T-helper 2 cell (primary cell): ENCODE measurements at places on chromosomes 12 and 14.
A peak's percentile ranks its signal among the peaks of the same experiment; 100 is the strongest.

- no peak for DNase-seq
These were observed 17.2 kb downstream of the BDKRB2 start for GRCh38 chr14:96221841-96222240.

DNA sequence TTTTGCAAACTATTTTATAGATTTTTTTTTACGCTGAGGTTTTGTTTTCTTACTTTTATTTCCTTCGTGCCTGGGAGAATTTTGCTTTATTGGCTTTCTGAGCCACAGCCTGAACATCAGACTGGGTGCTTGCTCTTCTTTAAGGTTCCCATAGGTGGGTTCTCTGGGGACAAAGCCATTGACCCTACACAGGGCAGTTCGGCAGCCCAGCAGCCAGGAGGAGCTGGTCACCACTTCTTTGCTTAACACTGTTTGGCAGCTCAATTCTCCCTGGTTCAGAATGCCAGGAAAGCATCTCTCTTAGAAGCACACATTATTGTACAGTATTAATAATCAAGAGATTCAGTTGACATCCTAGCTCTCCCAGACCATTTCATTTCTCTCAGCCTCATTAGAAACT lies 140.8 kb upstream of the NEDD1 start:
- no peak for DNase-seq

DNA sequence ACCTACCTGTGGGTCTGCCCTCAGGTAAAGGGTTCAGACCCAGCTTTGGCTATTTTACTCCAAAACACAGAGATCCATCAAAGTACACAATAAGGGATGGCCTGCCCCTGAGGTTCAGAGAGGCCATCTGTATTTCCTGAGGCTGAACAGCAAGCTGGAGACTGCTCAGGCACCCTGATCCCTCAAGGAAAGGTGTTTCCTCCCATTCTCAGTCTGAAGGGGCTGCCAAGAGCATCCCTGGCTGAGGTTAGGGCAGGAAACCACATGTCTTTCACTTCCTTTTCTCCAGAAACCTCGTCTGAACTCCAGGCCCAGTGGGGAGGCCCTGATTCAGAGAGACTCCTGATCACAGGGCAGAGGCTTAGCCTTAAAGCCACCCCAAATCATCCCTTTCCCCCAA lies 1.5 kb downstream of the RILPL1 start:
- peak; percentile 7 for DNase-seq

- DNase-seq: no peak
These were observed 80.4 kb upstream of the CLEC14A start for GRCh38 chr14:38336298-38336697.

- no peak for DNase-seq
These were observed 74.2 kb downstream of the TESC start for GRCh38 chr12:117024961-117025480.

DNA sequence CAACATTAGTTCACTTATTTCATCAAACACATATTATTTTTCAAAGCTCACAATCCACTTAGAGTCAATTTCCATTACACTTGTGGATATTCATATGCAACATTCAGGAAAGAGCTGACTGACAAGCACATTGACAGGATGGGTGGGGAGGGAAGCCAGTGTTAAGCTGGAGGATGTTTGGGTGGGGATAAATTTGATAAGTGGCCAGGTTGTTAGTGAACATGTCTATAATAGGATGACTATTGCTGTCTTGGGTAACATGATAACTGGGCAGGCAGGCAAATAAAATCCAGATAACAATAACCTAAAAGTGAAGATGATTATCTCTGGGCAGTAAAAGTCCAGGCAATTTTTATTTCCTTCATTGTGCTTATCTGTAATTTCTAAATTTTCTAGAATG lies 73.8 kb upstream of the OSBPL8 start:
- no peak for DNase-seq

GRCh38 chr14:100898465-100898864 lies 5.1 kb downstream of the RTL1 start:
- DNase-seq: no peak

- no peak for DNase-seq
These were observed 16.9 kb downstream of the BEST3 start for GRCh38 chr12:69682110-69682755.

DNA sequence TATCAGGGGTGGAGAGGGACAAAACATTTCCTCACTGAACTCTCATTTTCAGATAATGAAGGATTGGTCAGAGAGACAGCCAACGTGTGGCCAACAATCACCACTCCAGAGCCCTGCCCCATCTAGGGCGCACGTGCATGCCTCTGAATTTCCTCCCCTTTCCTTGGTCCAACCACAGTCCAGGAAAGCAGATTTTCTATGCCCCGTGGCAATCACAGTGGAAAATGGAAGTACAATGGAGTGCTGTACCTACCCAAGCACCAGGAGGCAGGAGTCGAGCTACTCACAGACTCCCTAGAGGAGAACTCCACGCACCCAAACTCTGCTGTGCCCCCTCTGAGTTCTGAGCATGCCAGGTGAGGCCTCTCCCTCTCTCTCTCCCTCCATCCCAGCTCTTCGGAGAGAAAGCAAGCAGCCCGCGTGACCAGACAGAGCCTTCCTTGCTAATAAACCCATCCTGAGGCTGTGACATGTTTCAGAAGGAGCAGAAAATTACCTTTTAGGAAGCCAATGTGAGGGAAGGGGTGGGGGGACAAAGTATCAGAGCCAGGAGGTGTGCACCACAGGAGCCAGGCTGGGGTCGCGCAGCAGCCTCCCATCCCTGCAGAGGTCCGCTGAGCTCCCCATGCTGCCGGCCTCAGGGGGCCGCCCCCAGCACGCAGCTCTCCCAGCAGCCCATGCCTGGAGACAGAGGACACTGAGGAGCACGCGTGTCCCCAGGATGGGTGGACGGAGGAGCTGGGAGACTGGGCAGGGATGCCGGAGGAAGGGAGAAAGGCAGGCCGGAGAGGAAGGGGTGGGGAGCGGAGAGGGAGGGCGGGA lies 73.4 kb downstream of the PITPNM2 start:
- DNase-seq: no peak

DNA sequence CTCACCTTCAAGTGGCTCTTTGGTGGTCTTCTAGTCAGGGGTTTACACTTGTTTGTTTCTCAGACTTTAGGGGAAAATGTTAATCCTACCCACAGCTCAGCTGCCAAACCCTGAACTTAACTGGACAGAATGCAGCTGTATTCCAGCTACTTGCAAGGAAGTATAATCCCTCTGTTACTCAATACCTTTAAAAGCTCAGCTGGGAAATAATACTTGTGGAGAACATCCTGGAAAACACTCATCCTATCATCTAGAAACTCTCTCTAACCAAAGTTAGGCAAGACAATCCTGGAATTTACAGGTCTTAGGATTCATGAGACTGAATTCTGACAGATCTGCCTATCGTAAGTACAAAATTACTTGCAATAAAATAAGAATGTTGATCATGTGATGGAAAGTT lies 404.1 kb downstream of the ADAMTS20 start:
- no peak for DNase-seq

DNA sequence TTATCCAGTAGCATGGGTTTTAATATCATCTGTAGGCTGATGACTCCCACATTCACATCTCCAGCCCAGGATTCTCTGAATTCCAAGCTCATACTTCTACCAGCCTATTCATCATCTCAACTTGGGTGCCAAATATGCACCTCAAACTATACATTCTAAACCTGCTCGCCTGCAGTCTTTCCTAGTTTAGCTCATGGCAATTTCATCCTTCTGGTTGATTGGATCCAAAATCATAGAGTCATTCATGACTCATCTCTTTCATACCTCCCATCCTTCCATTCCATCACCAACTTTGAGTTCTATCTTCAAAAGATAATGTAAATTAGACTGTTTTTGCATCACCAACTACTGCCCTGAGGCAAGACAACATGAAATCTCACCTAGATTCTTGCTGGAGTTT lies 99.7 kb upstream of the EGLN3 start:
- DNase-seq: no peak

- DNase-seq: no peak
These were observed at the start of gene C12orf50 for GRCh38 chr12:88029093-88029665. Gene C12orf50 (minus strand): TSS chr12:88029401. CDS start chr12:88026962, 2,439 bp downstream.

- DNase-seq: no peak
These were observed 272.4 kb downstream of the ACSS3 start for GRCh38 chr12:81350309-81350708.

DNA sequence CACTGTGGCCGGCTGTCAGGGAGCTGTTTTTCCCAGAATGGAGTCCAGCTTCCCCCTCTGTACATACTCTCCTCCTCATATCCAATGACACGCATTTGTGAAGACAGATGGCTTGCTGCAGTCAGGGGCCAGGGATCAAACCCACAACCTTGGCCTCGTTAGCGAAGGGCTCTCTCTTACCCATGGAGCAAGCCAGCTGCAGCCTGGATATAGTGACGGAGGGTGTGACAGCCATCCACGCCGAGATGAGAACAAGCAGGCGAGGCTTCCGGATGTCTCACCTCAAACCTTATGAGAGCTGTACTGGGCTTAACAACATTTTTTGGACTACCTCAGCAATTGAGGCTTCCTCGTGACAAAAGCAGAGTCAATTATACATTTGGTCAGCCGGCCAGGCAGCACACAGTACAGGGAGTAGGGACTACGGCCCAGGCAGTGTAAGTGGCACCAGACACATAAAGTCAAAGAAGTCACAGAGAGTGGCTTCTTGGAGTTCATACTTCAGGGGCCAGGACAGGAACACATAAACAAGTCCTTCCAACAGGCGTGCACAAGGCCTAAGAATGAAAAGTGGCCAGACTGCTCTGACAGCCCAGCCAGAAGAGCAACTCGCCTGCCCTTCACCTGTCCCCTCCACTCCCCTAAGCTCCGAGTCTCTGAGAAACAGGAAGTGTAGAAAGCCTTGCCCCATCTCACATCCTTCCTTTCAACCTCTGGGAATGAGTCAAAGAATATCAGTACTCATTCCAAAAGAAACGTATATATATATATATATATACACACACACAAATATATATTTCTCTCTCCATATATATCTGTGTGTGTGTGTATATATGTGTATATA lies 115.1 kb downstream of the TTC7B start:
- DNase-seq: no peak

GRCh38 chr14:70796551-70796950 lies 12.8 kb downstream of the MAP3K9 start:
- no peak for DNase-seq

GRCh38 chr14:95208598-95208997 lies 51.3 kb upstream of the DICER1 start:
- no peak for DNase-seq

- no peak for DNase-seq
These were observed 98.6 kb downstream of the CACNA1C start for GRCh38 chr12:2151391-2151790.

DNA sequence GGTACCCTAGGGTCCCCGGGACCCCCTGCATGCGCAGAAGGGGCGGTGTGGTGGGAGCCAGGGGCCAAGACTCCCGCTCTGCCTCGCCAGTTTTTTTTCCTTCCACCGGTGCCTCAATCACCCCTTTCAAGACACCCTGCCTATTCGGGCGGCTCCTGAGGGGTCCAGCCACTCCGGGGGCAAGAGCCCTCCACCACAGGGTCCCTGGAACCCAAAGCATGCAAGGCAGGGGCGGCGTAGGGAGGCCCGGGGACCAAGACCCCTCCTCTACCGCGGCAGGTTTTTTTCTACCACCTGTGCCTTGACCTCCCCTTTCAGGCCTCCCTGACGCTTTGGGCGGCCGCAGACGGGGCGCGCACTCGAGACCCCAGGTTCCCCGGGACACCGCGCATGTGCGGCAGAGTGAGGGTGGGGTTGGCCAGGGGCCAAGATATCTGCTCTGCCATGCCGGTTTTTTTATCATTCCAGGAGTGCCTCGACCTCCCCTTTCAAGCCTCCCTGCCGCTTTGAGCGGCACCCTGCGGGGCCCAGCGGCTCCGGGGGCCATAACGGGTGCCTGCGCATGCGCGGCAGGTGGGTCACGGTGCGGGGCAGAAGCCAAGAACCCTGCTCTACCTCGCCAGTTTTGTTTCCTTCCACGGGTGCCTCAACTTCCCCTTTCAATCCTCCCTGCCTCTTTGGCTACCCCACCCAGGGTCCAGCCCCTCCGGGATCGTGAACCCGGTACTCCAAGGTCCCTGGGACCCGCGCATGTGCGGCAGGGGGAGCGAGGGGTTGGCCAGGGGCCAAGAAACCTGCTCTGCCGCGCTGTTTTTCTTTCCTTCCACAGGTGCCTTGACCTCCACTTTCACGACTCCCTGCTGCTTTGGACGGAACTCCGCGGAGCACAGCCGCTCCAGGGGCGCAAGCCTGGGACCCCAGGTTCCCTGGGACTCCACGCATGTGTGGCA lies 328.1 kb downstream of the ALG10 start:
- DNase-seq: no peak

GRCh38 chr12:50221228-50222008 lies 54.2 kb upstream of the CERS5 start:
- no peak for DNase-seq

- DNase-seq: no peak
These were observed 49.6 kb downstream of the DICER1 start for GRCh38 chr14:95107711-95108110.

- DNase-seq: no peak
These were observed 3.8 kb upstream of the SDSL start for GRCh38 chr12:113418213-113418879.

DNA sequence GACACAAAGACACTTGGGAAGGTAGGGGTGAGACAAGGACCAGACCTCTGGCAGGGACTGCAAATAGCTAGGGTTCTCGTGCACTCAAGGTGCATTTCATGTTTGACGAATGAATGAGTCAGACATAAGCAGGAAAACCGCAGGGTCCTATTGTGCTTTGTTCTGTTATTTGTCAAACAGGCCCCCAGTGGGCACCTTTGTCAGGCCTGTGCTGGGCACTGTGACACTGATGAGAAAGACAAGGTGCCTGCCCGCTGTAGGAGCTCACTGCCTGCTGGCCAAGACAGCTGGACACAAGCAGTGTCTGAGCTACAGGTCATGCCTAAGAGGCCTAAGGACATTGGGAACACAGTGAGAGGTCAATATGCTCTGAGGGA lies 2.3 kb downstream of the OTUB2 start:
- no peak for DNase-seq

- no peak for DNase-seq
These were observed 80.6 kb downstream of the TSPAN9 start for GRCh38 chr12:3157581-3158323.

DNA sequence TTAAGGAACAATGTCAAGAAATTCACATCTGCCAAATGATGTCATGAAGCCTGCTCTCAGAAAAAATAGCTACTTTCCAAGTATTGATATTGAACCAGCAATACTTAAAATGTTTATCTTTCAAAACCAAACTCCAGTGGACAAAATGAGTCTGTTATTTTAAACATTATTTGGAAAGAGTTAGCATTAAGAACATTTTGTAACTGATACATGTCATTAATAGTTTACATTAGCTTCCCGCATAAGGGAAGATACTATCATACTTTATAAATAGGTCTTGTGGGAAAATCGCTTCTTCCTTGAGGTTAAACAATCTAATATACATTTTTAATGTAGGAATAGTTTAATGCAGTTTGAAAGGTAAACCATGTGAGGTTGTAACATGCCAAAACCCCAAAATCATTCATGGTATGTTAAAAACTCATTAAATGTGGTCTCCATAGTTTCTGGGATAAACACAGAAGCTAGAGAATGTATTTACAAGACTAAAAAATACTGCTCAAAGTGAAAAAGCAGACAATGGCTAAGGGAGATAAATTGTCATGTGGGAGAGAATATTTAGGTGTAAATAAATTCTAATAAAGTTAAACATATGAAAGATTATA lies 73.4 kb upstream of the ATP2B1 start:
- DNase-seq: no peak
